Stomach (tissue), 19 donors: ENCODE measurements at places on chromosomes 5 and 9. TPM values are rescaled to one million over a fixed set of nuclear protein-coding genes. Genes with fewer than 3 reads are reported as not detected.

- no peak for DNase-seq
Observed at GRCh38 chr9:8095672-8096086, 296.1 kb upstream of the DMAC1 start.

The CARTPT gene
- total RNA-seq, result not detected

The CBY3 gene
- total RNA-seq, result not detected

GRCh38 chr5:37248421-37248969 lies 681 bp downstream of the CPLANE1 start:
- peak; percentile 26 for DNase-seq

GRCh38 chr9:74770508-74771261 lies 117.0 kb downstream of the TRPM6 start:
- DNase-seq, result peak; percentile 36

The NMUR2 gene
- not detected for total RNA-seq

The CDC23 gene
- total RNA-seq, result 25.9 TPM

The GABBR2 gene
- total RNA-seq, result 0.55 TPM

The LCN15 gene
- not detected for total RNA-seq

The SLC34A1 gene
- total RNA-seq, result not detected

GRCh38 chr9:33416996-33417395 lies 14.6 kb upstream of the AQP7 start:
- DNase-seq, result no peak

- peak; percentile 88 for DNase-seq
Observed at GRCh38 chr5:178590141-178590923, at the start of gene COL23A1. COL23A1 (minus strand) TSS chr5:178590393.

- DNase-seq, result no peak
Observed at GRCh38 chr9:85163415-85163814, 493.9 kb downstream of the NTRK2 start.

GRCh38 chr5:78597068-78597973 lies 51.3 kb downstream of the LHFPL2 start:
- DNase-seq, result no peak

DNA sequence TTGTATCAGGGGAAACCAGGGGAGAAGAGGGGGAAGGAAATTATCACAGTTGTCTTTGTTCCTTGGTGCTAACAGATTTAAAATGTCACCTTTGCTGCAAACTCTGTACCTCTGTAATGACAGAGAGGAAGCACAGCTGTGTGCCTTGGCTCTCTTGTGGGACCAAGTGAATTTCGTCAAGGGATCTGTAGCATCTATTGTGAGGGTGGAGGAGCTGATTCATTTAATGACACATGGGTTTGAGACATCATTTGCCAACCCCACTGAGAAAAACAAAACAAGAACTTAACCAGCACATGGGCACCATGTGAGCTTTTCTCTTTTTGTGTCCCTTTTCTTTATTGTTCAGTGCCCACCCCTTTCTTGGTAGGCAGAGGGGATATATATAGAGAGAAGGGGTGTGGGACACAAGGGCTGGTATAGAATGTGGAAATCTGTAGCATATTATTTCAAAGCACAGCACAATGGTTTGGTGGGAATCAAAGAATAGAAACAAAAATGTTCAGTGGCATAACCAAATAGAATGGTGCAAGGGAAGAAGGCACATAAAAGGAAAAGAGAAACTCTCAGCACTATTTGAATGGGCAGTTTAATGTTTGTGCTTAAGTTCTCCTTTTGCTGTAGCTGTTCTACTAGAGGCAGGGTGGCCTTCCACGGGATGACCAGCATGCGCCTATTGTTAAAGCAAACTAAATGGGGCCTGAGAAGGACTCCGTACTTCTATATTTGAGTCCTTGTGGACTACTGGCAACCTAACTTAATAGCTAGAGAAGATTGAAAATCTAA lies 63.3 kb downstream of the LIX1 start:
- no peak for DNase-seq

GRCh38 chr5:115460472-115460871 lies 84.1 kb downstream of the FEM1C start:
- peak; percentile 44 for DNase-seq

DNA sequence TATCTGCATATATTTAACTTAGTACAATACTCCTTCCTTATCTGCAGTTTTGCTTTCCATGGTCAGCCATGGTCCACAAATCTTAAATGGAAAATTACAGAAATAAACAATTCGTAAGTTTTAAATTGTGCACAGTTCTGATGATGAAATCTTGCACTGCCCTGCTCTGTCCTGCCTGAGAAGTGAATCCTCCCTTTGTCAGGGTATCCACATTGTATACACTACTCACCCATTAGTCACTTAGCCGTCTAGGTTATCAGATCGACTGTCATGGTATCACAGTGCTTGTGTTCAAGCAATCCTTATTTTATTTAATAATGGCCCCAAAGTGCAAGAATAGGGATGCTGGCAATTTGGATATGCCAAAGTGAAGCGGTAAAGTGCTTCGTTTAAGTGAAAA lies 8.3 kb upstream of the YTHDC2 start:
- no peak for DNase-seq

DNA sequence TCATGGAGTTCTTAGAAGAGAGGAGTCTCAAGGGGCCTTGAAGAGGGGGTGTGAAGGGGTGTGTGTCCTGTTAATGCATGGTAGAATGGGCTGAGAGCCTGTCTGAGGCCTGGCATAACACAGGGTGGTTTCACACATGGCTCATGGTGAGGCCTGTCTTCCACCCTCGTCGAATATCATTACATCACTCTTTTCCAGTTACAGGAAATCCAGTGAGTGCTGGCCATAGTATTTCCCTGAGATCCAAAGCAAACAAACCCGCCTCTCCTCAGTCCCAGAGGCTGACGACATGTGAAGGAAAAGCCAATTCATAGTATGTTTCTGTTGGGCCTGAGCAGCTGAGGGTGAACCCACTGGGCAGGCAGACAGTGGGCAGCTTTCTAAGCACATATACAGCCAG lies 159.4 kb upstream of the NR3C1 start:
- peak; percentile 70 for DNase-seq

GRCh38 chr5:43042626-43043399 lies 2.7 kb upstream of the ANXA2R start:
- peak; percentile 59 for DNase-seq

- DNase-seq, result no peak
Observed at GRCh38 chr9:135422341-135422944, 57.1 kb upstream of the PPP1R26 start.

- no peak for DNase-seq
Observed at GRCh38 chr5:22908129-22908528, 55.0 kb upstream of the CDH12 start.

- DNase-seq, result peak; percentile 90
Observed at GRCh38 chr5:160021831-160022446, 13.0 kb downstream of the TTC1 start.

The FOXI1 gene
- not detected for total RNA-seq
